ENCODE measurements at places on chromosomes 6 and 20.
A peak's percentile ranks its signal among the peaks of the same experiment; 100 is the strongest.

GRCh38 chr20:1555952-1556351 lies 1.6 kb downstream of the SIRPD start:
- no peak for DNase-seq

DNA sequence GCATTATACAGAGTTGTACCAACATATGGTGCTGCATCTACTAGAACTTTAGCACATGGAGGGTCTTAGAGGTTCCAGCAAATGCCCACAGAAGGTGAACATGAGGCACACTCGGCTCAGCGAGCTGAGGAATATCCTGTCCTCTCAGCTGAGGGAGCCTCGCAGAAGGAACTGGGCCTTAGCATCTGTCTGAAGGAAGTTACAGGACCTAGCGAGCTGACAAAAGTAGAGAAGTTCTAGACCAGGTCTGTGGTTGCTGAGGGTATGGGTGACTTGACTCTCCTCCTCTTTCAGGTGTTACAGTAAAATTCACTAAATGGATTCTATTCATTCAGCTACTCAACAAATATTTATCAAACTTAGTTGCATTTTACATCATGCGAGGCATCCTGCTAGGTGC lies 157.2 kb downstream of the ZDHHC14 start:
- no peak for DNase-seq

DNA sequence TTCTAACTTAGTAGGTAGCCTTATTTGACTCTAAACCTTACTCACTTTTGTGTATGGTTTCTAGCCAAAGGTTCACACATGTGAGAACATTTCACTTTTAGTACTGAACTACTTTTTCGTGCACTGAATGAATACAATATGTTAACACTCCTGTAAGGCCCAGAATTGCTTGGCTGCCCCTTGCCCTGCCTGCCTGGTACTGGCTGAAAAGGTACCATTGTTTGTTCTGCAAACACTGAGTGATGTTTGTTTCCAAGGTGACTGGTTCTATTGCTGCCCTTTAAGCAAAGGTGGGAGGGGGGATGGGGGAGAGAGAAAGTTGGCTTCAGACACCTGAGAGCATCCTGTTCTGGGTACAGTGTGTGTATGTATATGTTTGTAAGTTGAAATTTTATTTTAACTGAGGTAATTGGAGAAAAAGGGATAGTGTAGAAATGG lies 31.2 kb downstream of the RREB1 start:
- peak; percentile 61 for DNase-seq

- DNase-seq = no peak
These were observed 152.9 kb downstream of the JARID2 start for GRCh38 chr6:15398633-15399275.

- DNase-seq = no peak
These were observed 20.4 kb upstream of the BPIFB1 start for GRCh38 chr20:33262658-33263065.

- no peak for DNase-seq
These were observed 40.4 kb upstream of the DOK5 start for GRCh38 chr20:54435015-54435414.

DNA sequence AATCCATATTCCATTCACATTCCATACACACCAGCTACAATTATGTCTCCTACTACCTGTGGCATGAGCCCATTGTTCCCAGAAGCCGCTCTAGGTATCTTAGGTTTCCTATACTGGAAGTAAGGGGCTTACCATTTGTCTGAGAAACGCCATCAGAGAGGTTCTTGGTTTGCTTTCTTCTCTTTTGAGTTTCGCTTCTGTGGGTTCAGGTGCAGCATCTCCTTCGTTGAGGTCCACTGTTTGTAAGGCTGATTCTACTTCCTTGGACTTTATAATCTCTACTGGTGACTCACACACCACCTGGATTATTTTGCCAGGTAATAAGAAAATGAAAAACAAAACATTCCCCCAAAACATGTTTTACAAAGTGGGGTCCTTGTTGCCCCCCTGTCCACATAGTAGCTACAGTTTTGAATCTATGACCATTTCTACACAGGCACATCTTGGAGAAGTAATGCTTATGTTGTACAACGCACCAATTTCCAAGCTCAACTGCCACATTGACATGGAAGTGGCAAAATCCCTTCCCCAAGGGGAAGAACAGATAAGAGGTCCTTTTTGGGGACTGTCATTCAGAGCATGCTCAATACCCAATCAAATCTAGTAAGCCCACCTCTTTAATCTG lies 103.5 kb downstream of the BCAS1 start:
- DNase-seq = no peak

- DNase-seq = no peak
These were observed 51.8 kb downstream of the UTRN start for GRCh38 chr6:144336900-144337299.

- DNase-seq = no peak
These were observed 126.8 kb upstream of the AGPAT4 start for GRCh38 chr6:161400671-161401070.

GRCh38 chr6:166296035-166296883 lies 11.9 kb downstream of the PRR18 start:
- DNase-seq = no peak

DNA sequence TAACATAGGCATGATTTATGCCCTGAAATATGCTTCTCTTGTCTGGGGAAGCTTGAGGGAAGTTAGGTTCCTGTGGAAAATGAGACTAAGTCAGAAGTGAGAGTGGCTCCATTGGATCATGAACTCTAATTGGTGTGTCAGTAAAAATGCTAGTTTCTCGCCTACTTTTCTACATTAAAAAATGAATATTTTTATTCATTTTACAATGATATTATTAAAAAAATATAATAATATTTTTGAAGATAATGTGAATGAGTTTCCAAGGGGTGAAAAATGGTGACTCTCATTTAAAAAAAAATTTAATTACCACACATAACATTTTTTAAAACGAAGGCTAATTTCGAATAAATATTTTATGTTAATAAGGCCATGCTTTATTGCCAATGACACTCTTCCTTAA lies 84.2 kb downstream of the HIVEP1 start:
- DNase-seq = no peak

GRCh38 chr6:75344455-75344854 lies 59.9 kb upstream of the TMEM30A start:
- no peak for DNase-seq

- DNase-seq = no peak
These were observed 57.7 kb downstream of the PPP1R14C start for GRCh38 chr6:150200428-150201100.

DNA sequence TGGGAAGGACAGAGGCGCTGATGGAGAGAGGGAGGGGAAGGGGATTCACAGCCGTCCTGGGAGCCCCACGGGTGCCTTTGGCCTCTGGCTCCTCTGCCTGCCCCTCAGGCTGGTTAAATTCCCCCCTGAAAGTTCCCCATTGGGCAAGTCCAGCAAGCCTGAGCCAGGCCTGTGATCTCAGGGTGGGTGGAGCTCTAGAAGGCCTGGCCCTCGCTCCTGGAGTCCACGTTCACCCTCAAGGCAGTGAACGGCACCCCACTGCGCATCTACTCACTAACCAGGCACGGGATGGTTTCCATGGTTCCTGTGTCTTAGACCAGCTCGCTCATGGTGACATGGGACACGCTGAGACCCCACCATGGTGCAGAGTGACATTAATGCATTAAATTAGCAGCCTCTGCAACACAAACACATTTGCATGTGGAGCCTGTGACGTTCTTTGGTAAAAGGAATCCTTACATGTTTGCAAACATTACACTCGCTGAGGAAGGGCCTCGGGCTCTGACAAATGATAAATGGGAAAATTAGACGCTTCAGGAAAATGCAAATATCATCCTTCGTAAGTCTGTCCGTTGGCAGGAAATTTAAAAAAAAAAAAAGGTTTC lies 452.7 kb downstream of the PREX1 start:
- DNase-seq = no peak
